Subcutaneous preadipocyte (primary cell): ENCODE measurements at places on chromosomes 12 and 14. TPM values are rescaled to one million over a fixed set of nuclear protein-coding genes. Genes with fewer than 3 reads are reported as not detected.

Gene OLR1
- not detected in 2 replicates for total RNA-seq

Gene OR4K13
- not detected in 2 replicates for total RNA-seq

Gene PTPRR
- 0.39 TPM in 1 of 2 replicates, not detected in the other for total RNA-seq

Gene PTCSC3
- total RNA-seq, result not detected in 2 replicates

Gene TC2N
- total RNA-seq, result 1.2 and 1.5 TPM in 2 replicates

Gene CFAP54
- total RNA-seq, result 1.1 and 1.4 TPM in 2 replicates

Gene HAL
- total RNA-seq, result not detected in 2 replicates

Gene MYH6
- total RNA-seq, result not detected in 2 replicates

Gene PPP2R5E
- 24.0 and 25.4 TPM in 2 replicates for total RNA-seq

Gene PSMC1
- 80.5 and 104 TPM in 2 replicates for total RNA-seq

Gene C12orf54
- total RNA-seq, result not detected in 2 replicates

Gene MBIP
- 11.3 and 11.4 TPM in 2 replicates for total RNA-seq

Gene KRT72
- not detected in 2 replicates for total RNA-seq

Gene KRT3
- not detected in 2 replicates for total RNA-seq

Gene PSMB5
- 137 and 164 TPM in 2 replicates for total RNA-seq

Gene PMEL
- 0.78 and 1.5 TPM in 2 replicates for total RNA-seq

Gene PSMA3
- 90.7 and 103 TPM in 2 replicates for total RNA-seq

Gene IL31
- total RNA-seq, result not detected in 2 replicates

Gene DLGAP5
- total RNA-seq, result 33.8 and 44.4 TPM in 2 replicates
